ENCODE measurements at places on chromosomes 6 and 20.

DNA sequence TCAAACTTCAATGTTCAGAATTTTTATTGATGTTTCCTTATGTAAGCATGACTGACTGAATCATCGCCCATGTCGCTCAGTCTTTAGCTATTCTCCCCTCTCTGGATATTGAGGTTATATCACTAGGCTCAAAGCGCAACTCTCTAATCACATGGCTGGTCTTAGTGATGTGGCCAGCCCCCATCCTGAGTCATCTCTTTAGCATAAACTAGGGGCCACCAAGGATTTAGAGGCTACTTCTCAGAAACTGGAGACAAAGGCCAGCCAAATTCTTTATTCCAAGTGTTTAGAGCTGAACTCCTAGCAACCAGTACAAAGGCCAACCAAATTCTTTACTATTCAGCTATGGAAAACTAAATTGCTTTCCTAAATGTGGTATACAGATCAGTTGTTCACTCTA, 61.4 kb downstream of the FAM135A start:
- no peak for DNase-seq

- DNase-seq: no peak
These were observed 69.3 kb downstream of the EYA2 start for GRCh38 chr20:46963758-46964617.

GRCh38 chr6:101397199-101397598, 3.7 kb downstream of the GRIK2 start:
- no peak for DNase-seq

DNA sequence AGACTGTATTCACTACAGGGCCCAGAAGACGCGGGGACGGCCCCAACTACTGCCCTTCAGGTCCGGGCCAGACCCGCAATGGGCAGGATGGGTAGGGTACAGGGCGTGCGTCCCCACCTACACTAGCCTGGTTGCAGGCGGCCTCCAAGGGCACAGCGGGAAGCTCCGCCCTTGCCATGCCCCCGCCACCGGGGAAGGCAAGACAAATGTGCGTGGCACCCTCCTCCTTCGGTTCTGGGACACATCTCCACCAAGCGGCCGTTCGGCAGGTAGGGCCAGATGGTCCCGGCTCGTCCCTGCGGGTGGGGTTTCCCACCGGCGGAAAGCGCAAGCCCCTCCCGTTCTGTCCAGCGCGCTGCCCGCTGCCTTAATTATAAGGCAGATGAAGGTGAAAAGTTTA, 5.6 kb downstream of the NXT1 start:
- no peak for DNase-seq

- no peak for DNase-seq
These were observed 55.4 kb upstream of the RIPOR2 start for GRCh38 chr6:24990944-24991809.

GRCh38 chr6:20814494-20814893, 280.2 kb downstream of the CDKAL1 start:
- DNase-seq: no peak

- DNase-seq: no peak
These were observed 12.3 kb upstream of the CCDC167 start for GRCh38 chr6:37511910-37512399.

DNA sequence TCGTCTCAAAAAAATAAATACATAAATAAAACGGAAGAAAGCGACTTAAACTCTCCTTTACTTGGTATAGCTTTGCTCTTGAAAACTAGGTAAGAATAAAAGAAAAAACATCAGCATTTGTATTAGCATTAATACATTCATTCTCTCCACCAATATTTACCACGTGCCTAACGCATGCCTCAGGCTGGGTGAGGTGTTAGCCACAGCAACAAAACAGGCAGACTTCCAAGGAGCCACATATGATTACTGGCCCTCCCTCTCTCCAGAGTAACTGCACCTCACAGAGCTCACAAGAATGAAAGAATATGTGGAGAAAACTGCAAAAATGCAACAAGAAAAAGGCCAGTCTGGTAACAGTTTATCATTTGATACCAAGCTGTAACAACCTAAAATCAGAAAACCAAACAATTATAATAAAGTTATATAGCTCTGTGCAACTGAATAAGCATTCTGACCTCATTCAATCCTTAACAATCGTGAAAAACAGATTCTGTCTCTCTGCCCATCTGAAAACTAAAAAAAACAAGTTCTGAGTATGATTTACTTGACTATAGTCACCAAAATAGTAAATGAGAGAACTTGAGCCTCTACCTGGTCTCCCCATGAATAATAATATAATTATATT, 5.2 kb downstream of the NAPB start:
- no peak for DNase-seq

- no peak for DNase-seq
These were observed 30.7 kb upstream of the TMEM14A start for GRCh38 chr6:52640170-52640569.
